ENCODE measurements at places on chromosomes 12 and 14.

GRCh38 chr14:57797160-57797559 is 68.7 kb downstream of the SLC35F4 start:
- DNase-seq: no peak

GRCh38 chr14:44530475-44530874 is 23.4 kb upstream of the FSCB start:
- no peak for DNase-seq

- DNase-seq: no peak
Observed at GRCh38 chr12:112909693-112910092, 2.9 kb downstream of the OAS1 start.

DNA sequence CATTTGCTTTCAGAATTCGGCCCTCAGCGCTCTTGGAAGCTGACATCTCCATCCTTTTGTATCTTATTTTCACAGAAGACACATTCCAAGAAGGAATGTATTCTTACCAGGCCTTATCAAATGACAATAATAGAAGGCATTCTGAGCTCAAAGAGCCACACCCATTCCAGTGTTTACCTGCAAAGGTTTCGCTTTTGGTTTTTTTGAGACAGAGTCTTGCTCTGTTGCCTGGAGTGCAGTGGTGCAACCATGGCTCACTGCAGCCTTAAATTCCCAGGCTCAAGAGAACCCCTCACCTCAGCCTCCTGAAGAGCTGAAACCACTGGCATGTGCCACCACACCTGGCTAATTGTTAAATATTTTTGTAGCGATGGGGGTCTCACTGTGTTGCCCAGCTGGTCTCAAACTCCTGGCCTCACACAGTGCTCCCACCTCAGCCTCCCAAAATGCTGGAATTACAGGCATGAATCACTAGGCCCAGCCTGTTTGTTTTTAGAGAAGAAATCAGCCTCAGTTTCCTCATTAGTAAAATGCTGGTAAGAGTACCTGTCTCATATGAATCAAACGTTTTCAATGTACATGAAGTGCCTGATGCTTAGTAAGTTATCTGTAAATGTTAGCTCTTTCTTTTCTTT is 69.2 kb downstream of the SLC6A12 start:
- no peak for DNase-seq

DNA sequence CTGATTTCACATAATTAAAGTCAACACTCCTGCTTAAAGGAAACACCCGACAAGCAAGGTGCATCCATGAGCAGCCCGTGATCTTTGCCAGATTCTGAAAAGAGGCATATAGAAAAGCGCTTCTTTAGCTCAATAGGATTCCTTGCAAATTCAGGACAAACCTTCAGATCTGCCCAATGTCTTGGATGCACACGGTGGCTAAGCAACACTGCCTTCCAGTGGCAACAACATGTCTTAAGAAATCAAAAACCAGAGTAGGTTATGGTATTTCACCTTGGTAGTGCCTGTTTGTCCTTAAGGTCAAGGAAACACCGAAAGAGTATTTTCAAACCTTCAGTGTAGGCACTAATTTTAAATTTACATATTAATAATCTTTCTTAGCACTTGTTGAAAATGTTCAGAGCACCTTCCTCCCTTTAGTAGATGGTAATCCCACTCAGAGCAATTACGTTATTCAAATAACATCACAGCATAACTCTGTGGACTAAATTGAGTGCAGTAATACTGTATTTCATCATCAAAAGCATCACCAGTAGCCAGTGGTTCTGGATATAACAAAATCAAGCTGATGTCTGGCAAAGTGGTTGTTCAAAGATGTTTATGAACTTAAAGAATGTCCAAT is 58.0 kb upstream of the CDKN3 start:
- no peak for DNase-seq

DNA sequence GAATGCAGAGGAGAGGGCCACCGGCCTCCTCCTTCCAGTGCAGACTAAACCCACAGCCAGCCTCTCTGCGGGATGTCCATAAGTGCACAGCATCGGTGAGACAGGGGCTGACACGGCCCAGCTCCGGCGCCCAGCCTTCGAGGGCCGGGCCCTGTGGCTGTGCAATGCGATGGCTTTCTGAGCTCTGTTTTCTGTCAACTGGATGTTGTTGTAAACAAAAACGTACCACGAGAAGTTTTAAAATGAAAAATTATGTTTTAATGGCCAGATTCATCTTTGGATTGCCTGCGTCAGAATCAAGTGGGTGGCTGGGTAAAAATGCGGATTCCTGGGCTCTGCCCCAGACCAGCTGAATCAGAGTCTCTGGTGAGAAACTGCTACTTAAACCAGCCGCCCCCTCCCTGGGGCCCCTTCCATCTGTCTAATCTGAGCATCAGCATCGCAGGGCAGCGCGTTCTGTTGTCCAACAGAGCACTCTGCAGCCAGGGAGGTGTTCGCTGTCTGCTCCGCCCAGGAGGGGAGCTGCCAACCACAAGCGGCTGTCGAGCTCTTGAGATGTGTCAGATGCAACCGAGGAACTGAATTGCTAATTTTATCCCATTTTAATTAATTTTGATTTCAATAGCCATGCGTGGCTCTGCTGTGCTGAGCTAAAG is 133.4 kb downstream of the RFLNA start:
- no peak for DNase-seq

GRCh38 chr12:13805041-13805440 is 176.4 kb downstream of the GRIN2B start:
- DNase-seq: no peak
